ENCODE measurements at places on chromosomes 7 and 10.

GRCh38 chr10:21281765-21282484, 243.6 kb downstream of the SKIDA1 start:
- no peak for DNase-seq

DNA sequence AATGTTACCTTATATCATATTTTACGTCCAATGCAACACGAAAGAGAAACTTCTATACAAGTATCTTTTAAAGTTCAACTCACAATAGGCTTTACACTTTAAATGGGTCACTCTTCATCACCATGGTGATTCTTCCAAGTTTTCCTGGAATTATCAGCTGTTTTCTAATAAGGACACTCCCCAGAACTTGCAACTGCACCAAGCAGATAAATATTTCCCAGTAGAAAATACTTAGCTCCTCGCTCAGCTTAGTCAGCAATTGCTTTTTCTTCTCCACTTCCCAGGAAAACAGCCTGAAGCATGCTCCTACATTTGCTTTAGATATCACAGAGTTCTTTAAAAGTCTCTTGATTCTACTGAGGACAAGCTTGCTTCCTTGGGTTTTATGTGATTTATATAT, 25.7 kb upstream of the ADD3 start:
- DNase-seq = no peak

DNA sequence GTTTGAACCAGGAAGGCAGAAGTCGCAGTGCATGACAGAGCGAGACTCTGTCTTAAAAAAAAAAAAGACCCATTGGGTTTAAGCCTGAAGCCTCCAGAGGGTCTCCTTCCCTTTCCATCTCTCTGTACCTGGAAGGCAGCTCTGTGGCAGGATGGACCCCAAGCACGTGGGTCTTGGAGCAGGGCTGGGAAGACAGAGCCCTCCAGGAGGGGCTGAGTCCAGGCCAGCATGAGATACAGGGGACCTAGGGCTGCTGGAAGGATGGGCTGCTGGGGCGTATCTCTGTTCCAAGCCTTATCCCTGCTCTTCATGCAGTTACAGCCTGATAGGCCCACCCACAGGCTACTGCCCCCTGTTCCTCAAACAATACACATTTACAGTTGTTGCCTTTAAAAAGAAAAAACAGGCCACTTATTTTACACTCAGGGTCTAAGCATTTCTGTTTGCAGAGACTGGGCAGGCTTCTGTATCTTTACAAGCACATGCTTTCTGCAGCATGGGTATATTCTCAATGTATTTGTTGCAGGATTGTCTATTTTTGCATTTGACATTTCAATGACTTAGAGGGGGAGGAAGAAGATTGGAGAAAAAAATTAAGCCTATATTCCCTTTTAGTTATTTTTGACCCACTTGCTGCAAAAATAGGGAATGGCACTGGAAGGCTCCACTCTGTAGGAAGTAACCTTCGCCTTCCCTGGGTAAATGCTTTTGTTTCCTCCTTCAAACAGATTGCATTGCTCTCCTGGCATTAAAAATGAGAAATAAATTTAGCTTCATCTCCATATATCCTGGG, 60.1 kb downstream of the FAM171A1 start:
- no peak for DNase-seq

GRCh38 chr7:132940084-132940483, 141.8 kb downstream of the CHCHD3 start:
- no peak for DNase-seq

DNA sequence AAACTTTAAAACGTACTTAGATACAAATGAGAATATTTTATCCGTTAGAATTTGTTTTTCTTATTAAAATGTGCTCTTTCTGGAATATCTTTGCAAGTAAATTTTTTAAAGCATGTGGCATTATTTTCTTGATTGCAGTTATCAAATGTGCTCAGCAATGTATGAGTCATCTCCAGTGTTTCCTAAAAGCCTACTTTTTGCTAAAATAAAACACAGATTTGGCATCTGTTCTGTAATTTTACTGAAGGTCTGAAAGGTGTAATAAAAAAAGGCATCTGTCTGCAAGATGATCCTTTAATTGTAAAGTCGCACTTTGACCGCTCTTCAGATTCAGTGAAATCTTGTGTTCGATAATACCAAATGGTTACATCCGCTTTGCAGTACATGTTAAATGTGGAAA, 3.4 kb downstream of the GNAT3 start:
- DNase-seq = no peak

DNA sequence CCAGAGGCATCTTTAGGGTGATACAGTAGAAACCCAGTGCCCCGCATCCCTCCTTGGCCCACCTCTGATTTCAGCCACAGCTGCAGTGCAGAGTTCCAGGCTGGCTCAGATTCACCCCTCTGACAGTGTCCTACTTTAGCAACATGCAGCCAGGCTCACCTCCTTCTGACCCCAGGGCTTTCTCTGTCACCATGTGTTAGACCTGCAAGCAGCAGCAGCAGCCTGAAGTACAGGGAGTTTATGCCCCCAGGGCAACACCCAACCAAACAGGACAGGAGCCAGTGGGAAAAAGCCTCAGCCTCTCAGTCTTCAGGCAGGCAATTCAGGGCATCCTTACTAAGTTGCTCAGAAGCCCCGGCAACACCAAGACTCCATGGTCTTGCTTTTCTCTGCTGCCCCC, 109.0 kb upstream of the PLXNA4 start:
- DNase-seq = no peak

DNA sequence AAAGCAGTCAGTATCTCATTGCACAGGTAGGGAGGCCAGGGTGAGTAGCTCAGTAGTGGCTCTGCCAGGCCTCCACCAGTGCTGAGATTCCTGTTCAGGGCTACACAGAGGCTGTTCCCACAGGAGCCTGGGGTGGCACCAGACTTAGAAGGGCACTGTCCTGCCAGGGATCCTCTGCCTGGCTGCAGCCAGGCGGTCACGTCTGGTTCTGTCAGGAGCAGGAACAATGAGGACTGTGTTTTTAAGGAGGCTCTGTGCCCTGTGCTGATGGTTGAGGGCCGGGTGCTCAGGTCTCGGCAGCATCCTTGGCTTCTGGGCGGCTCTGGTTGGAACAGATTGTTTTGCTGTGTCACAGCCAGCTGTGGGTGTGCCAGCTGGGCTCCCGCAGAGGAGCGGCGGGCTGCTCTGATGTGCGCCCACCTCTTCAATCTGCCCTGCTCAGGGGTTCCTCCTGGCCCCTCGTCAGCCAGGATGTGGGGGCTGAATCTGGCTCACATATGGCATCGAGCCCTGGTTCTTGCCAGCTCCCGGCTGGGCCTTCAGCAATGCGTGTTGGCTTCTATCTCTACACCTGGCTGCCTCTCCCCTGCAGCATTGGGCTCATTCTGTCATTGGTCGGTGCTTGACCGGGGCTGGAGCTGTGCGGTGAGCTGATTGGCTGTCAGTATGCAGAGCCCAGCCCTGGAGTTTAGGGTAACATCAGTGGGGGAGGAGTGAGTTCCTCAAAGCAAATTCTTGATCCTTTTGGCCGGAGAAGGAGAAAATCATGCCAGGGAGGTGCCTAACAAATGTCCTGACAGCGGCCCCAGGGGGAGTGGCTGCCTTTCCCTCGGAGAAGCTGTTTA, 41.2 kb downstream of the TACR2 start:
- no peak for DNase-seq

- peak; percentile 87 for DNase-seq
Measured at GRCh38 chr10:124992462-124993344, 50.8 kb downstream of the ZRANB1 start.

Measured in adrenal gland (tissue), 19 donors.